SJCRH30 (cell line): ENCODE measurements at places on chromosomes 6 and 20. TPM values are rescaled to one million over a fixed set of nuclear protein-coding genes. Genes with fewer than 3 reads are reported as not detected.

Gene WFDC2
- 5.0 and 6.6 TPM in 2 replicates for total RNA-seq

Gene KIF25
- 0.51 TPM in 1 of 2 replicates, not detected in the other for total RNA-seq

Gene HLA-DOA
- total RNA-seq, result 0.16 TPM in 1 of 2 replicates, not detected in the other

Gene PRL
- 1.1 and 2.1 TPM in 2 replicates for total RNA-seq

Gene ADGB
- 0.28 and 0.43 TPM in 2 replicates for total RNA-seq

Gene RIPPLY2
- total RNA-seq, result 0.06 and 0.15 TPM in 2 replicates

Gene STX11
- 16.1 and 16.6 TPM in 2 replicates for total RNA-seq

Gene TSPO2
- not detected in 2 replicates for total RNA-seq

Gene EPHA7
- total RNA-seq, result 75.3 and 89.0 TPM in 2 replicates

Gene KHDC1L
- not detected in 2 replicates for total RNA-seq

Gene RIMS4
- total RNA-seq, result not detected in 2 replicates
